Esophagus squamous epithelium (tissue), 5 donors: ENCODE measurements at places on chromosomes 13 and 19.

GRCh38 chr19:17950310-17951156, 16.4 kb upstream of the KCNN1 start:
- no peak for DNase-seq

DNA sequence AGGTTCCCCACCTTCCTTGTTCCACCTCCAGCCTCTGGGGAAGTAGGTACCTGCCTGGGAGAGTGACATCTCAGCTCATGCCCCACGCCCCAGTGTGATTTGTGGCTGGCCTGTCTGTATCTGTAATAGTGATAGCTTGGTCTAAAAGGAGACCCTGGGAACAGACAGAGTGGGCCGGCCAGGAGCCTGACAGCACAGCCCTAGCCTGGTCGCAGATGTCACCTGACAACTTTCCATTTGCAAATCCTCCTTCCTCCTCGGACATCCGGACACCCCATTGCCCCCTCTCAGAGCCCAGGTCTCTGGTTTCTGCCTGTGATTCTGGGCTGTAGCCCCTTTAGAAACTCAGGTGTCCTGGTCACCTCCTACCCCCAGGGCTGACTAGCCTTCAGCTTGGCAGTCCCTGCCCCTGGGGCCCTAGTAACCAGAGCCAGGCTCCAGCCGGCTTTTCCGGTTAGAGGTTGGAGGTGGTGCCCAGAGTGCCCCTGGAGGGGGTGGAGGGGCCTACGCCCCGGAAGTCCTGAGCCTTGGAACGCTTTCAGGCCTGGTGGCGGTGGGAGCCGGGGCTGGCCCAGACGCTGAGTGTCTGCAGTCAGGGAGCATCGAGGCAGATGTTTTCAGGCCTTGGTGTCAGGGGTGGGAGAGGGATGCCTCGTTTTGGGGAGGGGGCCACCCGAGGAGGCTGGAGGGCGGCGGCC, 6.5 kb downstream of the LRRC8E start:
- no peak for DNase-seq

DNA sequence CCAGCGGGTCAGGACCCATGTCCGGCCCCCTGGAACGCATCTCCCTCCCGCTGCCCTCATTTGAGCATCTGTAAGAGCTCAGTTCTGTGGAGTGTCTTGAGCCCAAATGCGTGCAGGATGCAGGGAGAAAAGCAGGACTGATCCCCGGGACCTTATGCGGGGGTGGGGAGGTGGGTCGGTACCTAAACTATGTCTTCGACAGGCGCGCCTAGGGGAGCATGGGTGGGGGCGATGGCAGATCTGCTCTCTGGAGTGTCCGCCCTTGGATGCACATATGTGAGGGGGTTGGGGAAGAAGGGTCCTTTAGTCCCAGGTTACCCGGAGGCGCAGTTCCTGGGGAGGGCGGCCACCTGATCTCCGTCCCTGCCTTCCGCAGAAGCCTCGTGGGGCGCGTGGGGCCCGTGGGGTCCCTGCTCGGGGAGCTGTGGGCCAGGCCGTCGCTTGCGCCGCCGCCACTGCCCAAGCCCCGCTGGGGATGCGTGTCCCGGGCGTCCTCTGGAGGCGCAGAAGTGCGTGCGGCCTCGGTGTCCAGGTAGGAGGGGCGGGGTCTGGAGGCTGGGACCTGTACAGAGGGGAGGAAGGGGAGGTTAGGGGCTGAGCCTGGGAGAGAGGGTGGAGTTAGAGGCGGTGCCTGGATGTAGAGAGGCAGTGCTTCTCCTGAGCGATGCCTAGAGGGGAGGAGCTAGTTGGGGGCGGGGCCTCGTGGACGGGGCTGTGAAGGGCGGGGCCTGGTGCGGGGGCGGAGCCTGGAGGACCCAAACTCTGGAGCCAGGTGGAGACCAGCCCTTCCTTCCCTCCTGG, 2.9 kb downstream of the CILP2 start:
- no peak for DNase-seq

- no peak for DNase-seq
These were observed 6.4 kb upstream of the ZNF333 start for GRCh38 chr19:14683439-14683838.

- DNase-seq = no peak
These were observed 21.5 kb downstream of the SH3GL1 start for GRCh38 chr19:4378886-4379285.

GRCh38 chr13:91184244-91184926, 163.1 kb upstream of the MIR17HG start:
- no peak for DNase-seq

DNA sequence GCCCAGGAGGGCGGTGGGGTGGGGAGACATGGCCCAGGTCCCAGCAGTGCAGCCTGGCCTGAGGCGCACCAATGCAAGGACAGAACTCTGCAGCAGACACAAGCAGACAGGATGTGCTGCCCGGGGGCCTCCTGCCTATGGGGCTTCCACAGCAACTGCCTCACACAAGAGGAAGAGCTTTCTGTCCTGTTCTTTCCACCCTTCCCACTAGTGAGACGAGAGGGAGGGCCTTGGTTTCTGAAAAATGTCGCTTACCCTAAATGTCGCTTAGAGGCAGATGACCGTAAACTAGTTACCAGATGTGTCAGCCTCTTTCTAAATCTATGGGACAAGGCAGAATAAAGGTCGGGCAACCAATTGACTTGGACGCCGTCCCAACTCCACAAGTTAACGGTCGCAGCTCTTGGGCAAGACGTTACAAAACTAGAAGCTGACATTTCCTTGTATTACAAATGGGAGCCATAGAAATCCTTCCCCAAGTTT, at the start of gene LAIR1:
TSS of gene LAIR1 (minus strand) at position 157 of the 483 bp plus-strand sequence. CDS start at position 30, 127 bp downstream.
- DNase-seq = no peak

- no peak for DNase-seq
These were observed 435.7 kb downstream of the SLITRK6 start for GRCh38 chr13:85363504-85363903.

DNA sequence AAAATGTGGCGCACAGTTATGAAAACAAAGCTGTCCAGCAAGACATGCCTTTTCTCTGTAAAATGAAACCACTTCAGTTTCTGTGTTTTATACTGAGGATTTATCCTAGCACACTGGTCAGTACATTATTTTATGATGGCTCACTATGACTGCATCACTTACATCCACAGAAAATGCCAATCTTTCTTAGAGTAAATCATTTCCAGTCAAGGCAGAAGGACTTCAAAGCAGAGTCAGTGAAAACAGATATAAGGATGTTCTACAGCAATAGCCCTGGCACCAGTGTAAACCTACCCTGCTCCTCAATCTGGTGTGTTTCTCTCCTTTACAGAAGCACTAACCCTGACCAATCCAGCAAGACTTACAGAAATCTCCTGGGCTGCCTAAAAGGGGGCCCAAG, 473.5 kb downstream of the GPC6 start:
- no peak for DNase-seq

DNA sequence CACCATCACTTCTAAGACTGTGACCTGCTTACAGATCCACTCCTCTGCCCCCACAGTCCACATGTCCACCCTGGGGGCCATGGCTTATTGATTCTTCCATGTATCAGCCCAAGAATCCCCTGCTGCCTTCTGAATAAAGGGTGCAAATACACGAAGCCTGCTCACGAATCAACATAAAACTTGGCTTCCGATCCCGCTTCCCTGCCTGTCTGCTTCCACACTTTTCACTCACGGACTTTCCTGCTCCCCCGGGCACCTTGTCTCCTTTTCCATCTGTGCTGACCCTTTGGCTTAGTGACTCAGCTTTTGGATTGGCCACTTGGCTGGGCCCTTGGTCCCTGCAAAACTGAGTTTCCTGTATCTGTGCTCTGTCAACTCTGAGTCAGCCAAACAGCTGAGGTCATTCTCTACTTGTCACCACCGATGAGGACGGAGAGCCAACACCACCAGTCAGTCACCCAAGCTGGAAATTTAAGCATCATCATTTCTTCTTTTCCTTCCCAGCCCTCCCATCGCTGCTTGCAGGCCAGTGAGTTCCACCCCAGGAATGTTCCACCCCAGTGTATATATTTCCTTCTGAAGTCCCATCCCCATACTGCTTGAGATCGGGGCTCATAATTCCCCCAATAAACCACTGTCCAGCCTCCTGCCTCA, 11.4 kb upstream of the USP12 start:
- DNase-seq = no peak

DNA sequence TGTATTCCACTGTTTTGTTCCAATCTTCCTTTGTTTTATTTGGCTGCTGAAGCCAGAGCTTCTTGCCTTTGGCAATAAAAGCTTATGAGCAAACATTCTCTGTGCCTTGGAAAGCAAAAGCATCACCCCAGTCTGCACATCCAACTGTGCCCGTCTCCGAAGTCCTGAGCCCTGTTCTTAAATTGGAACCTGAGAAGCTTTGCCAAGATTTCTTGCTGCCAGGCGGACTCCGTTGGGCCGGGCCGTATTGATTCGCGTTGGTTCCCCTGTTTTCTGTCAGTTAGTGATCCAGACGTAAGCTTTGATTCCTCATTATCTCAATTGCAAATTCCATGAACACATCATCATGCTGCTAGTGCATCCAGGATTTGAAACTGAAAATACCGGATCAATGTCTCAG, 793.0 kb downstream of the OLFM4 start:
- no peak for DNase-seq

- no peak for DNase-seq
These were observed 150.0 kb downstream of the RAP2A start for GRCh38 chr13:97583907-97584497.

- peak; percentile 7 for DNase-seq
These were observed at the start of gene ZNF577 for GRCh38 chr19:51887522-51888498. ZNF577 (minus strand) TSS chr19:51887951; CDS start chr19:51880382, 7,569 bp downstream.

DNA sequence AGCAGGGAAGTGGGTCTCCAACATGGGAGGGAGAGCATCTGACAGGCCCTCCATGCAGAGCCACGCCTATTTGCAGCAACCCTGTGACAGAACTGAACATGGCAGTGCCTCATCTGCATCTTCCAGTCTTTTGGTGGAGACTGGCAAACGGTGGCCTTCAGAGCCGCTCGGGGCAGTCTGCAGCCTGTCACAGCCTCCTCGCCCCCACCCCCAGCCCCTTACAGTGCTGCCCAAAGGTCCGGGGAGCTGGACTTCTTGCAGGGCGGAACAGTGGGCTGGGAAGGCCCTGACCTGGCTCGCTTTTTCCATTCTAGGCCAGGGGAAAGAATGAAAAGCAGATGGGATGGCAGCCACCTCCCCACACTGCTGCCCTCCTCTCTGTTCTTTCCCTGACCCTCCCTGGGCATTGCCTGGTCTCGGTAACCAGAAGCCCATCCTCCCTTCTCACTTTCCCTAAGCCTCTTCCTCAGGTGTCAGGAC, 2.7 kb downstream of the CALM3 start:
- DNase-seq = no peak

DNA sequence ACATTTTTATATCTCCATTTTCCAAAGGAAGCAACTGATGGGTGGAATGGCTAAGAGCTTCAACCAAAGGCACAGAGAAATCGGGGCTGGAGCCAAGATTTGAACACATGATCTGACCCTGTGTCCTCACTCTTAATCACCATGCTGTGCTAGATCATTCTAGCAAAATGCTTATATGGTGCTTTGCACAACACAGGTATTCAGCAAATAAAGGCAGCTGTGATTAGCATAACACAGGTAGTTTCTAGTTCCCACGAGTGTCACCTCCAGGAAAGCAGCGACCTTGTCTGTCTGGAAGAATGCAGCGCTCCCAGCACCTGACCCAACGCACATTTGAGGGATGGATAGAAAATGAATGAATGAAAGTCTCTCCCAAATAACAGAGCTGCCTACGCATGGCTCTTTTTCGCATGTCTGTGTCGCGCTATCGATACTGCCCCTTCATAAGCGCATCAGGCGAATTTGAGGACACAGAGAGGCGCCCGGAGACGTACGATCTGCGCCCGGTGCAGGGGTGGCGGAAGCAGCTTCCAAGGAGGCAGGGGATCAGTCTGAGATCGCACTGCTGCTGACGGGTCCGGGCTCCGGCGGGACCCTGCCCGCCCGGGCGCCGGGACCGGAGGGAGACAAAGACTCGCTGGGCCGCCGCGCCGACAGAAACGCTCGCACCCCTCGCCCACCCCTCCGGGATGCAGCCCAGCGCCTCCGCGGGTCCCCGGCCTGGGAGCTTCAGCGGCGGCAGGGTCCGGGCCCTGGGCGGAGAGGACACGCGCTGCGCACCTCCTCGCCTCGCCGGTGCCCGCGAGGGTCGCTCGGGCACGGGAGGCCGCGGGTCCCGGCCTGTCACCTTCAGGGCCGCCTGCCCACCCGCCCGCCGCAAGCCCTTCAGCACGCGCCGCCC, 609 bp downstream of the EPS15L1 start:
- DNase-seq = no peak

GRCh38 chr19:29404951-29405727, 120.7 kb upstream of the VSTM2B start:
- no peak for DNase-seq

DNA sequence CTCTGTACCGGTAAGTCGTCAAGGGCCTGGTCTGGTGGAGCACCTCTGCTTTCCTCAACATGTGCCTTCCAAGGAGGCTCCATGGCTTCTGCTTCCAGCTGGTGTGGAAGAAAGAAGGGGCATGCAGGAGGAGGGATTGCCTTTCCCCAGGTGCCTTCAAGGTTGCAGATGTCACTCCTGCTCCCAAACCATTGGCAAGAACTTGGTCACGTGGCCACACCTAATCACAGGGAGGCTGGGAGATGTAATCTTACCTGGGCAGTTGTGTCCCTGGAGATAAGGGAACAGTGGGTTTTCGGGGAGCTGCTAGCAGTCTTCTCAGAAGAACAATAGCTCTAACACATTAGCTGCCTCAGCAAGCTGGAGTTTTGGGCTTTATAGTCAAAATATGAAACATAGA, 9.7 kb upstream of the GPR18 start:
- DNase-seq = no peak

DNA sequence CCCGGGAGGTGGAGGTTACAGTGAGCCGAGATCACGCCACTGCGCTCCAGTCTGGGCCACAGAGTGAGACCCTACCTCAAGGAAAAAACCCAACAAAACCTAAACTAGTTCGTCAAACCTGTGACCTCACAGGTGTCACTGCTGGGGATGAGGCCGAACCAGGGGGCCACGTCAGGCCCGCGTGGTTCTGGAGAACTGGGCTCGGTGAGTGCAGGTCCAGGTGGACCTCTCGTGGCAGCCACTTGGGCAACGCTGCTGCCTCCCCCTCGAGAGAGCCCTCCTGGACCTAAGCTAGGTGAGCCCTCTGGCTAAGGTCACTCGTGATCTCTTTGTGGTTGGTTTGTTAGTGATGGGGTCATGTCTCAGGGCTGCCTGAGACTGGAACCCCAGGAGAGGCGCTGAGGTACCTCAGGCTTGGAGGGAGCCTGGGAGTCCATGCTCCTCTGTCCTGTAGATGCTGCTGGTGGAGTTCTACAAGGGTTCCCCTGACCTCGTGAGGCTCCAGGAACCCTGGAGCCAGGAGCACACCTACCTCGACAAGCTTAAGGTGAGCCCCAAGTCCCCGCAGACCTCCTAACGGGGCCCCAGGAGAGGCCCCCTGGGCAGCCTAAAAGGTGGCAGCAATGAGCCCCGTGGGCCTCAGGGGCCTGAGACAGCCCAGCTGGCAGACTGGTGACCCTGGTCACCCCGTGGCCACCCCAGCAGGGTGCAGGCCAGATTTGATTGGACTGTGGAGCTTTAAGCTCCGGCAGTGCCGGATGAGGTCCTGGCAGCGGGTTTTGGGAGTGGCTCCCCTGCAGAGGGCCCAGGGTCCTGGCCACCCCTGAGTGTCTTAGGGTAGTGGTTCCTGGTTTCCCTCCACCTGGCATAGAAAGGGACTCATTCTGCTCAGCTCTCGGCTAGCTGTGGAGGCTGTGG, 15.6 kb downstream of the MPND start:
- DNase-seq = no peak
